ENCODE measurements at places on chromosomes 5 and 9.

GRCh38 chr9:69382135-69382534 lies 57.1 kb downstream of the ENTREP1 start:
- no peak for DNase-seq

DNA sequence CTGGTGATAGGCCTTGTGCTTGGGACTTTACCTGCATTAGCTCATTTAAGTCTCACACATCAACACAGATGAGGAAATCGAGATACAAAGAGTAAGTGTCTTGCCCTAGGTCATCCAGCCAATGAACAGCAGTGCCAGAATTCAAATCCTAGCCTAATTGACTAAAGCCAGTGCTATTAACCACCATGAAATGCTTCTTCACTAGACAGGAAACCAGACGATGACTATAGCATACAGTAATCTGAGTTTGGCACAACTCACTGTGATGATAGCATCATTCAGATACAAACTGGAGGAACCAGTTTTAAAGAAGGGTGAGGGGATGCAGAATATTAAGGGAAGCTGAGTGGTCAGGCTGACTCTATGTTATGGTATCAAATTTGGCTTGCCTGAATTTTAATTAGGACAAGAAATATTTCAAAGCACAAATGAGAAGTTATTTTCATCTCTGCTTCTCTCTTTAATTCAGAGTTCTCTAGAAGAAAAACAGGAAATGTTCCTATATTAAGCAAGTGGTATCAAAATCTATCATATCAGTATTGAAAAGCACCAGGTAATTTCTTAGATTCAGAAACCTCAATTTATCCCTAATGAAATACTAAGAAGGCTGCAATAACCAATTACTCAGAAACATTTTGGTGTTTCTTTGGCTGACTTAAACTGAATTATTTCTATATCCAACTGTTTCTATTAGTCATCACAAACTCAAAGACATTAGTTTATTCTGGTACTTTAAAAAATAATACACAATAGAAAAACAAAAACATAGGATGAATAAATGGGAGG lies 147.0 kb upstream of the RASA1 start:
- no peak for DNase-seq

- DNase-seq = no peak
These were observed 382.7 kb downstream of the CHSY3 start for GRCh38 chr5:130286971-130287370.

DNA sequence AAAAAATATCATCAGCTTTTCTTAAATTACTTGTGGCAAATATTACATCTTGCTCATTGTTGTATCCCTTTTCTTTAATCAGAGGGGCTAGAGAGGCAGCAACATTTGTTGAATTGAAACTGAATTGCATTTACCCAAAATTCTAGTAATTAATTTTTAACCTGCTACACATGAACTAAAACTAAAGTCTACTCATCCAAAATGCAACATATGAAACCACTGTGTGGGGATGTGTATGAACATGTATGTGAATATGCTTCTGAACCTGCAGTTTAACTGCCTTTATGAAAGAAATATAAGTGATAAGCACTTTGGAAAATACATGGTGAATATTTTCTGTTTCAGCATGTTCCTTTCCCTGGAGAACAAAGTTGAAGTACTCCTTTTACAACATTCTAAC lies 158.5 kb downstream of the KIAA0825 start:
- DNase-seq = no peak

DNA sequence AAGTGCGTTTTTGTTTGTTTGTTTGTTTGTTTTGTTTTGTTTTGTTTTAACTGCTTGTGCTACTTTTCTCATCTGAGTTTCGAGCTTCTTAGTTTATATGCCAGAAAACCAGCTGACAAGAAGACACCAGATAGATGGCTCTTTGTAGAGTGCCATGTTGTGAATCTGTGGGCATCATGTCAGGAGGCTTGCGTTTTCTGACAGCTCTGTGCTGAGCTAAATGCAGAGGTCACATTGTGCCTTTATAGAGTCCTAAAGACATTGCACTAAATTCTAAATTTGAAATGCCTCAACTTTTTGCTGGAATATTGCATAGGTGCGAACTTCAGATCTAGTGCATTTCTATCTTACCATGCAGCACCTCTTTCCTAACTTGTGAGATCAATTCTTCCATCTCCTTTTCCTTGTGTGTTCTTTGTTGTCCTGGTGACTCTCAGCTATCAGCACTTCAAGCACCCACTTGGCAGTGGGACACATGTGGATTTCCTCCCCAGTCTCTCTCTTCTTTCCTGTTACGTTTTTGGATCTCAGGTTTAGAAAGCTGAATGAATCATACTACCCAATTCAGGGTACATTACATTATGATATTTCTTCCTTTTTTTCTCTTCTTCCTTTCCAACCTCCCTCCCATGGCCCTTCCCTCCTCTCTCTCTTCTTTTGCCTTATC lies 379.0 kb upstream of the RPS23 start:
- no peak for DNase-seq

DNA sequence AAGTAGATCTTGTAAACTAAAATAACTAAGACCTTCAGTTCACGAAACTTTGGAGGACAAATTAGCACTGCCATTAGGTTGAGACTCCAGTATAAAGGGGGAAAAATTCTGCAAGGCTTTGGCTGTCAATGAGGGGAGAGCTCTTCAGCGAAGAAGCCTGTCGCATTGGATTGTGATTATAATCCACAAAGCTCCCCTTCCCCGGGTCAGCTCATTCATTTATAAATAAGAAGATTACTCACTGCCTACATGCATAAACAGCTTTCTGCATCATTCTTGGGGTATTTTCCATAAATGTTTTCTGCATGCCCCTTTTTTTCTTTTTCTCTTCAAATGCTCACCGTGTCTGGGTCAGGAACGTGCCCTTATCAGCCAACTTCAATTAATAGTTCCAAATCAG lies 196.7 kb downstream of the EBF1 start:
- no peak for DNase-seq

DNA sequence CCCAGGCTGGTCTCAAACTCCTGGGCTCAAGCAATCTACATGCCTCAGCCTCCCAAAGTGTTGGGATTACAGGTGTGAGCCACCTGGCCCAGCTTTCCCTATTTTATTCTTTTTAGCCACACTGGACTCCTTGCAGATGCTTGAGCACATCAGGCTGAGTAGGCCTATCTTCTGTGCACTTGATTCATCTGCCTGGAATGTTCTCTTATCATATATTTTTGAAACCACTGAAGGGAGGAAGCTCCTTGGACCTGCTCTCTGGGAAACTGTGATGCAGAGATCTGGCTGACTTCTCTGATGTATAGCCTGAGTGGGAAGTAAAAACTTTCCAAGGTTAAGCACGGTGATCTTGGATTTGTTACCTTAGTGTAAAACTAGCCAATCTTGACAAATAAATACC lies 6.5 kb upstream of the MAT2B start:
- no peak for DNase-seq

- no peak for DNase-seq
These were observed 125.0 kb upstream of the NR5A1 start for GRCh38 chr9:124632077-124632621.

GRCh38 chr5:7548596-7548995 lies 152.7 kb downstream of the ADCY2 start:
- no peak for DNase-seq

DNA sequence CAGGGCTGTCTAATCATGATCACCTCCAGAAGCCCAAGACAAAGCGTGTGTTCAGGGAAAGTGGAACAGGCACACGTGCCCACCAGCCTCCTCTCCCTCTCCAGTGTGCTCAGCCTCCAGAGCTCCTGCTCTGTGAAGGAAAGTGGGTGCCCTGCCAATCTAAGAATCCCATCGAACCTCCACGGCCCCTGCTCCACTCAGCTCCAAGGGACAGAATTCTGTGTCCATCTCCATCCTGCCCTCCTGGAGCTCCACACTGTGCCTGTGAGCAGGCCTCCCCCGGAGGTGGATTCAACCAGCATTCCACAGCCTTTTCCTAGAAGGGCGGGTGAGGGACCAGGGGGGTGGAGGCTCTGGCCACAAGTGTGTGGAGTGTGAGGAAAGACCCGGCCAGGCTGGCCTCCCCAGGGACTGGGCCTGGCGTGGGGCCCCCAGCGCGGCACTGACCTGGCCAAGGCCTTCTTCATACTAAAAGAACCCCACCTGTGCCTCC lies 6.0 kb downstream of the EEIG1 start:
- no peak for DNase-seq

DNA sequence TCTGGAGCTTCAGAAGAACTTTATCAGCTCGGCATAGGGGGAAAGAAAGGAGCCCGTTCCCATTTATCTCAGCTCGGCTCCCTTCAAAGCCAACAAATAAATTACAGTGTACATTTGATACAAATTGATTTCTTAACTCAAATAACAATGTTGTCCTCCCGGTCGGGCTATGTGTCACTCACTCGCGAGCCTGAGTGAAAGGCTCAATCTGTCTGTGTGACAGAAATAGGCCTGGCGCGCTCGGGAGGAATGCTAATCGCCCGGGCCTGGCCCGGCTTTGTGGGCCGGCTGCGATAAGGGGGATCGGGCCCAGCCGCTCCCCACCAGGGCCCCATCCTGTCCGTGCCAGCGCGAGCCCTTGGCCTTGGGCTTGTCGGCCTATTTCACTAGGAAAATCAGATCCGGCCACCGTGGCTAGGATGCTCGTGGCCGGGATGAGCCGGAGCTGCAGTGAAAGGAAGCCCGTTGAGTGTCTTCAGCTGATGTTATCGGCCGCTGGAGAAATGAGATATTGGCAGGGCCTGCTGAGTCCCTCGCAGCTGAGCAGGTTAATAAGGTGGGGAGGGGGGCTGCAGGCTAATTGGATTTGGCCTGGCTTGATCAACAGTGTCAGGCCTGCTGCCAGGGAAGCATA lies 258.7 kb downstream of the IRX1 start:
- DNase-seq = no peak

GRCh38 chr5:96812851-96813250 lies 5.1 kb upstream of the ERAP1 start:
- DNase-seq = no peak

DNA sequence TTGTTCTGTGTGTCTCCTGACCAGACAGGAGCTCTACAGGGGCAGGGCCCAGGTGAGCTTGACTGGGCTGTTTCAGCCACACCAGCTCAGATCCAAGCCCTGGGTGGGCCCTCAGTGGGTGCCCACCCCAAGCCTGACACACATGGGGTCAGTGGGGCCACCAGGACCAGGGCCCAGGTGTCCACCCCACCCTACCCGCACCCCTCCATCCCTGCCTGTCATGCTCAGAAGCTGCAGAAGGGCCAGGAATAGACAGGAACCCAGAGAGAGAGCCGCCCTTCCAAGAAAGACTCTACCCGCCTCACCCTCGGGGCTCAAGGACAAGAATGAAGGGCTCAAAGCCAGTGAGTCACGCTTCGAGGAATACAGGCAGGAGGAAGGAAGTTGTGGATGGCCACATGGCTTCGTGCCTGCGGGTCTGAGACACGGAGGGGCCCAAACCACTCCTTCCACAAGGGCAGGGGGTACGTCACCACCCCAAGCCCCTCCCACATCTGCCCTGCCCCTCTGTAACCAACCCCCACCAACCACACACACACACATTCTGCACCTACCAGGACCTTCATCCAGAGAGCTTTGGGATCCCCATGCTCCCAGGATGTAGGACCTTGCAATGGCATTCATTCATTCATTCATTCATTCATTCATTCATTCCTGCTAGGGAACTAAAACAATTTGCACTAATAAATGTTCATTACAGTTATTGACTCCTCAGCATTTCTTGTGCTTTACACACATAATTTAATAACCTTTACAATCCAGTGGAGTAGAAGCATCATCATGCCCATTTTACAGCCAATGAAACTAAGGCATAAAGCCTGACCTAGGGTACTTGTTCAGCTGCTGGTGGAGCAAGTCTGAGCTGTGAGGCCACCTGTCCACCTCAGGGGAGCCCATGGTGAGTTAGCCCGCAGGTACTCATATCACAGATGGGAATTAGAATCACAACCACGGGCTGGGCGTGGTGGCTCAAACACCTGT lies 55.9 kb upstream of the STXBP1 start:
- peak; percentile 31 for DNase-seq

- no peak for DNase-seq
These were observed 42.7 kb upstream of the SPINK14 start for GRCh38 chr5:148125641-148126040.

DNA sequence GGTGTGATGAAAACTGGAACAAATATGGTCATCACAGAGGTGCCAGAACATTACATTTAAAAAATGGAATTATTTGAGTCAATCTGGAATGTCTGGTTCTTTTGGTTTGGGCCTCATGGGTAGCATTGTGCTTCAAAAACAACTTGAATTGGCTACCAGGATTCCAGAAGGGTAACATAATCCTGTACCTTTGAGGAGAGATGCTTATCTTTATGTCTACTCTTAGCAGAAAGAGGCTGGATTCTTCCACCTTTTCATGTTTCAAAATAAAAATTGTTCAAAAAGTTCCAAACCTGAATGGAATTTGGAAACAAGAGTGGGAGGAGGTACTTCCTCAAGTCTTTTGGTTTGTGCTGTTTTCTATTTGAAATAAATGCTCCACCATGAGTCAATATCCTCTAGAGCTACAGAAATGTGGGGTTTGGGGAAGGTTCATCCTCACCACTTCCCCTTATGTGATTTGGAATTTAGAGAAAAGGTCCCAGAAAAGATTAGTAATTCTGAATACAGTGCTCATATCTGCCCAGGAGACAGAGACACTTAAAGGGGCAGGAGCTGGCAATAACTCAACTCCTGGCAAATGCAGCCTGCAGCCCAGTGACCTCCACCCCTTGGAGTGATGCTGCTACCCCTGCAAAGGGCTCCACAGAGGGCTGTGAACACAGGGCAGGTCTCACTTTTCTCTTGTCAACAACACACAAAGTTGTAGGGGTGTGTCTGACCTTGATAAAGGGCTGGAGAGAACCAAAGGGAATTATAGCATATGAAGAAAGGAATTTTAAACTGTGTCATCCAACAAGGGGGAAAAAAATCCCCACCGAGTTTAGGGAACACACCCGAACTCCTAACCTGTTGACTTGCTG lies 272.8 kb downstream of the CWC27 start:
- no peak for DNase-seq

- DNase-seq = no peak
These were observed 30.3 kb upstream of the PUM3 start for GRCh38 chr9:2874001-2874750.

DNA sequence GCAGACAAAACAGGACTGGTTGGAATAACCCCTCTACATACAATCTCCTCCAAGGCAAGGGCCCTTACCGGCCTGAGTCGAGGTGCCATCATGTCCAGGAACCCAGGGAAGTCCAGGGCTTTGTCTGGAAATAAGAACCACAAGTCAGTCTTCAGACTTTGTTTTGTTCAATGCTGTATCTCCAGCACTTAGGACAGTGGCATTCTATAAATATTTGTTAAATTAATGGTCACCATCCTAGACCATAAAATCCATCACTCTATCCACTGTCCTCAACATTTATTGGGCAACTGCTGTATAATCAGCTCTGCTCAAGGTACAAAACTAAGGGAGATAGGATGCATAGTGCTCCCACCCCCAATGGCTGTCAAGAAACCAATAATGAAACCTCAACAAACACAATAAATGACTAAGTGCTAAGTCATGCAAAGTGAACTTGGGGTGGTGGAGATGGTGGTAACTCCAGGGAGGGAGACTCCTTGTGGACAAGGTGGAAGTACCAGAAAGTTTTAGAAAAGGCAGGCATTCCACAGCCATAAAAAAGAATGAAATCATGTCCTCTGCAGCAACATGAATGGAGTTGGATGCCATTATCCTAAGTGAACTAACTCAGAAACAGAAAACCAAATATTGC lies 5.0 kb downstream of the RELL2 start:
- DNase-seq = no peak
